COLO829 (cell line): ENCODE measurements at places on chromosomes 5 and 9.
A peak's percentile ranks its signal among the peaks of the same experiment; 100 is the strongest.

- DNase-seq: no peak
Measured at GRCh38 chr5:92574023-92574422, 1007.0 kb downstream of the NR2F1-AS1 start.

DNA sequence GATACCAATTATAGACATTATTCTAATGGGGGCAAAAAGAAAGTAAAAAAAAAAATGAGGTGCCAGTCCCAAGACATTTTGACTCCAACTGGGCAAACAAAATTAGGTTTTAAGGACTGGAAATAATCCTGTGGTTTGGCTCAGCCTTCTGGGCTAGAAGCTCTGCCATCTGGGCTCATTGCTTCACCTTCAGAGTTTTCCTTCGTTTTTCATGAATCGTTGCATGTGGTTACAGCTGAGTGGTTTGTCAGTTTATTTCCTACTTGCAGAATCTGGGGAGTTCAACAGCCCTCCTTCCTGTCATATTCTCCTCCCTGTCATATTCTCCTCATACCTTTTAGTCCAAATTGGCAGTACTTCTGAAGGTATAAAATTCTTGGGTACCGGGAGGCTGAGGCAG, 12.0 kb downstream of the UGT3A2 start:
- DNase-seq: no peak

DNA sequence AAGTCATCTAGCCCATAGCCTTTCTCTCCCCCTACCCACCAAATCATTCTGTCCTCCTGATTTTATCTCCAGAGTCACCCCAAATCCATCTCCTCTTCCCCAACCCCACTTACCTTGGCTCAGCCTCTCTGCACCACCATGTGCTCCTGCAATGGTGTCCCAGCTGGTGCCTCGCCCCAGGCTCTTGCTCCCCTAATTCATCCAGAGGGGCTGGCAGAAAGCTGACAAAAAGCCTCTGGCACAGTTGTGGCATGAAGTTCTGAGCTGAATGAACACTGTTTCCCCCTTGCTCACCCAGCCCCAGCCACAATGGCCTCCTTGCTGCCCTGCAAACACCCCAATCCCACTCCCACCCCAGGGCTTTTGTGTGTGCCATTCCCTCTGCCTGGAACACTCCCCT, 10.2 kb downstream of the RETREG1 start:
- no peak for DNase-seq

- no peak for DNase-seq
Measured at GRCh38 chr5:7793895-7794294, 57.0 kb downstream of the CFAP90 start.

DNA sequence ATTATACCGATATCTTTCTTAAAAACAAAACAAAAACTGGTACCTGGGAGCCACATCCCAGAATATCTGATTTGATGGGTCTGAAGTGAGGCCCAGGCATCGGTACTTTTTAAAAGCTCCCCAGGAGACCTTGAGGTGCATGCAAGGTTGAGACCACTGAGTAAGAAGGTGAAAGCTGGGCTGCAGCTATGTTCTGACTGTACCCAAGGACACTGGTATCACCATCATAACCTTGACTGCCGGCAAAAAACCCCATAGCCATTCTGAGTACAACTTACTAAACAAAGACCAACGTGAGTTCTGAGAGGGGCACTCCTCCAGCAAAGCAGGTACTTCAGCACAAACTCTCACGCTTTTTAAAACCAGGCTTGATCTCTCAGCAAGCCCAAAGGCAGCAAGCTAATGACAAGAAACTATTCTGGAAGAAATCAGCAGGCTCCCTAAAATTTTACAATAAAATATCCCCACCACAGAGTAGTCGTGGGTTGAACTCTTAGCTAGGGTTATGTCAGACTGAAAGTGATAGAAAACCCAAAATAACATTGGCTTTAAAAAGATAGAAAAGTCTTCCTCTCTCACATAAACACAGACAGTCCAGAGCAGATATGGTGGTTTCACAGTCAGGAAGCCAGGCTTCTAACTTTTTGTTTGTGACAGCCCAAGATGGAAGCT, 263.9 kb downstream of the SAXO1 start:
- DNase-seq: no peak

DNA sequence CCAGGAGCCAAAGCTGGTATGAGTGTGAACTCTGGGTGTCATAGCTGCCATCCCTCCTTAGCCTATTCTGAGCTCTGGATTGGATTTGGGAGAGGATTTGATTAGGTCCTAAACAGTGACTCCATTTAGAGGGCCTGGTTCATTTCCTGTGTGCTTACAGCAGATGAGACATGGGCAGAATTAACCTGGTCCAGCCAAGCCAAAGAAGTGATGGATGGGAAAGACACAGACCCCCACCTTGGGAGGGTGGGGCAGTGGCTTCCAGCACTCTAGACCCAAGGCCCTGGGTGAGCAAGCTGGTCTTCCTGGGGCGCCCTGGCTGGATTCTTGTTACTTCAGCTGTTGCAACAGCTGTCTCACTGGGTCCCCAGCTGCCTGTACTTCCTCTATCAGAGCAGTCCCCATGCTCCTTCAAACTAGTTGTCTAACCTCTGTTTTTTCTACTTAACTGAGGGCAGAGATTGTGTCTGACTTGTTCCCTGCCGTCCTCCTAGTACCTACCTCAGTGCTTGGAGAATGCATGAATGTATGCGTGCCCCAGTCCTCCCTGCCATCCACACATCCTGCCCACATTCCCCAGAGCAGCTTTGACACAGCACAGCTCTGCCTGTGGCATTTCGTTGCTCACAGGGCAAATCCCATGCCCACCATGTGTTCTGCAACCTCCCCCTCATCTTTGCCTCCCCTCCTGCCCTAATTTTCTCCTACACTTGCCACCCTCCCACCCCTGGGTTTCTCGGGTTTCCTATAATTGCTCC, 115.9 kb downstream of the RGS3 start:
- no peak for DNase-seq

GRCh38 chr5:171839112-171839511, 53.5 kb downstream of the SMIM23 start:
- DNase-seq: no peak

DNA sequence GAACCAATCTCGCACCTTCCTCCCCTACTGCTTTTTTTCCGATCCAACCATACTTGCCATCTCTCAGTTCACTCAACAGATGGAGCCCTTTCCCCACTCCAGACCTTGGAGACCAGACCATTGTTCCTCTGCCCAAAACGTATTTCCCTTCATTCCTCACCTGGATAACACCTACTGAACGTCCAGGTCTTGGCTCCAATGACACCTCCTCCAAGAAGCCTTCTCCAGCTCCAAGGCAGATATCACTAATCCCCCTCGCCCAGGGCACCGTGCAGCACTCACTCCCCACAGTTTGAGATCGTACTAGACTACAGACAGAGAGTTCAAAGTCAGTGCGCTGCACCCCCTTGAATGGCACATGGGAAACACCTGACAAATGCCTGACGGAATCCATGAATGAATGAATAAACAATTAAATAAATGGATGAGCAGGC, 47.1 kb upstream of the AKNA start:
- DNase-seq: peak; percentile 67

DNA sequence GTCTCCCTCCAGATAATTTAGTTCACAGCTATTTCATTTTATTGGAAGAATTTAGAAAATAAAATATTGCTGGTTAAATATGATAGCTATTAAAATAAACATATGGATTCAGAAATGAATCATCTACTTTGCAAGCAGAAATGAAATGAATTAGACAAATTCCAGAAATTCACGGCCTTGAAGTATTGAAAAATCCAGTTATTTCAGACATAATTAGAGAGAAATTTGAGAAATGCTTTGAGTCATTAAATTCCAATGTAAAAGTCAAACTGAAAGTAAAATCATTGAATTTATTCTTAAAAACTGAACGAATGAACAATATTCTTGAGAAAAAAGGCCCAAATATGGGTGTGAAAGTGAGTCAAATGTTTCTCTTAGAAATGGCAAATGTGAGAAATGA, 632.6 kb upstream of the EDIL3 start:
- DNase-seq: no peak

- DNase-seq: no peak
Measured at GRCh38 chr5:1930501-1930879, 47.8 kb upstream of the IRX4 start.

GRCh38 chr5:31990081-31990650, 184.0 kb downstream of the GOLPH3 start:
- no peak for DNase-seq

GRCh38 chr9:136496181-136496580, 13.3 kb upstream of the SEC16A start:
- no peak for DNase-seq

- no peak for DNase-seq
Measured at GRCh38 chr9:92971776-92972175, 24.5 kb downstream of the FGD3 start.

DNA sequence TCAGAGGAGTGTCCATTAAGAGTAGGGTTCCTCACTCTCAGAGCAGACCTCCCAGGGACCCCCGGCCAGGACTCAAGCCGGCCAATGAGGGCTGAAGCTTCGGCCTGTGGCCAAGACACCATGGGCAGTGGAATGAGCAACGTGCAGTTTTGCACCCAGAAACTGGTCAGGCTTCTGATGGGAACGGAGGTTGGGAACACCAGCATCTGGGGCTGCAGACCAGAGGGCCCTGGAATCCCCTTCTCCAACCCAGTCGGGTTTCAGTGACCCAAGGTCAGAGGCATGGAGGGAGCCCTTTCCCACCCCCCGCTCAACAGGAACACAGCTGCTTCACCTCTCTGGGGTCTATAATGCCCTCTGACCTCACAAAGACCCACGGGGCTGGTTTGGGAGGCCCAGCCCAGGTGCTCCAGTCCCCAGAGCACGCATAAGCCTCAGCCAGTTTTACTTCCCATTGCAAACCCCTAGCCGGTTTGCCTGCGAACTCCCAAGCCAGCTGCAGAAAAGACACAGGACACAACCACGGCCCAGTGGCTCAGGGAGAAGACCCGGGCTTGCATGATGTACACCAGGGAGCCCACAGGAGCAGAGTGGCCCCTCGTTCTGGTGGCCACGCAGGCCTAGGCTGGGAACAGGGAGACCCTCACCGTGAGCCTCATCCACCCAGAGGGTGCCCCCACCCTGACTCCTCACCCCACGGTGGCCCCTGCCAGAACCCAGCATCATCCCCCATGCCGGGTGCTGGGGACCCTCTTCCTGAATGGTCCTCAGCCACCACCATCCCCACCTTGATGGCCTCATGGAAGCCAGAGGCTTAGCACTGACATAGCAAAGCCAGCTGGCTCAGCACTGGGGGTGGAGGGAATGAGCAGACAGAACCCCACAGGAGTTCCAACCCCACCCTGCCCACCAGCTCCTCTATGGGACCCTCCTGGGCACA, 30.6 kb downstream of the VAV2 start:
- no peak for DNase-seq

- DNase-seq: no peak
Measured at GRCh38 chr5:135442431-135443160, 4.6 kb downstream of the DCANP1 start.

- no peak for DNase-seq
Measured at GRCh38 chr5:91070761-91071550, 312.2 kb downstream of the ARRDC3 start.

DNA sequence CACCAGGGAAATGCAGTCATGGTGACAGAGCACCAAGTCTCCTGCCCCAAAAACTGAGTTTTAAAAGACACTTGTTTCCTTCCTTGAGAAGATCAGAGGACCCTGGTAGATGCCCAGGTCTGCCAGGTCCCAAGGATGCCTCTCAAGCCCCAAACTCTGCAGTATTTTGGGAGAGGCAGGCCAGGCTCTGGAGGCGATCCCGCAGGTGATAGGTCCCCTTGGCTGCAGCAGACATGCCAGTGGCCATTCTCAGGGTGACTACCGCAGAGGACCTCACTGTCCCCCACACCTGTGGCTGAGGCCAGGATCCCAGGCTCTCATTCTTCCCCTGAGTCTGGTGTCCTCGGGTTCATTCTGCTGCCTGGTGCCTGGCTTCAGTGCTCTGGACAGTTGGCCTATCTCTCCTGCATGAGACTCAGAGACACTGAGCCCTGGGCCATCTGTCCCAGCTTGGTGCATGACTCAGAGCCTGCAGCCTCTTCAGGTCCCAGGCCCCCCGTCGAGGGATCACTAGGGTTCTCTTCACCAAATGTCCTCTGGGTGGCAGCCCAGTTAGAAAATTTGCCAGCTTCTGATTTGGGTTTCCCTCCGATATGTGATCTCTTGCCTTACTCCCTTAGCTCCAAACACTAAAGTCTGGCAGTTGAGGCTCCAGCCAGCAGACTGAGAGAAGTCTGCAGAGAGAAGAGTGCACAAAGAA, 59.7 kb upstream of the GARNL3 start:
- DNase-seq: peak; percentile 39

DNA sequence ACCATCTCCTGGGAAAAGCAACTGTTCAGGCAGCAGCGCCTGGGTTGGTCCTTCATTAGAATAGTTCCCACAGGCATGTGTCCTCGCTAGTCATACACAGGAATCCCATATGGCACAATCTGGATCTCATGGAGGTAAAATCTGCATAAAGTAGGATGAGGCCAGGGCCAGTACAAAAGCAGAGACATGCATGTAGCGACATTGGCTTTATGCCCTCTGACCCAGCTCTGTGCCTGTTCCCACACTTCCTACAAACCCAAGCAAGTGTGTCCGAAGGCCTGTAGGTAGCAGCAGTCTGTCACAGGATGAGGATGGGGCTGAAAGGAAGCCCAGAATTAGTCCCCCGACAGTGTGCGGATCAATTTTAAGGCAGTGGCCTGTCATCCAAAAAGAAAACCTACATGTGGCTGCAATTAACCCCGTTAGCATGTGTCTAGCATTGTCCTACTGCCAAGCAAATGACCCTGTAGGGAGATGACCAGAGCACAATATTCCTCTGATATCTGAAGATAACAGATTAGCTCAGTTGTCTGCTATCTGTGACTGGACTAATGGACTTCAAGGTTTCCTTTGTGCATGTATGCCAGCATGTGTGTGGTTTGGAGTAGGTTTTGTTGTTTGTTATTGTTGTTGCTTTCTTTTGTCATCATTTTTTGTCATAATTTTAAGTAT, 178.8 kb downstream of the TMEM161B start:
- DNase-seq: no peak

GRCh38 chr5:146967646-146968045, 89.1 kb upstream of the PPP2R2B start:
- no peak for DNase-seq

DNA sequence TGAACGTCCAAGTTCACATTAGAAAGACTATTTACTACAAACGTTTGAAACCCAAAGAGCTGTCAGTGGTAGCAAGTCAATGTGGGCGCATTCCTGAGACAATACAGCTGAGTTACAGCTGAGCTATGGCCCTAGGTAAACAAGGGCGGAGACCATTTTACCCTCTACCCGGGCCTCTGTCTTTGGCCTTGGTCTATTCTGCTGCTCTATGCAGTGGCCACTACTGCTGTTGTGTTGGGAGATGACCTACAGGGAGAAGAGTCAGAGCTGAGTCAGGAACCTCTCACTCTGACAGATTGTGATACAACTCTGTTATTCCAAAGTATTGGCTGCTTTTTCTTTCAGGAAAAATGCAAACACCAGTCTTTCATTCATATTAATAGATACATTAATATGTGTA, 700.6 kb downstream of the SEMA5A start:
- DNase-seq: no peak

GRCh38 chr9:106111039-106111730, 416.8 kb downstream of the TMEM38B start:
- DNase-seq: no peak

DNA sequence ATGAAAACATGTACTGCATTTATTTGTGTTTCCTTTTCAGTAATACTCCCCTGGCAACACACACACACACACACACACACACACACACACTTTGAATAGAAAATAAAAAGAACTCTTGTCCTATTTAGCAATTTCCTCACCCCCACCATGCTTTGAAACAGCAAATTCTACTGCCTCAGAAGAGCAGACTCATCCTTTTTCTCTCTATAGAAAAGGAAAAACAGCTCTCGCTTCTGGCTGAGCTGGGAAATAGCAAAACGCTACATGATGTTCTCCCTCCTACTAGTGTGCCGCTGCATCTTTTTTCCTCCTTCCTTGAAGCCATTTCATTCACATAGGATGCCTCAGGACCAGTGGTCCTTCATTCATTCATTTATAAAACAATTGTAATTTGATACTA, 453.6 kb downstream of the CSNK1G3 start:
- no peak for DNase-seq
